ENCODE measurements at places on chromosomes 3 and 15. TPM values are rescaled to one million over a fixed set of nuclear protein-coding genes. Genes with fewer than 3 reads are reported as not detected.
A peak's percentile ranks its signal among the peaks of the same experiment; 100 is the strongest.

ARL14 gene
- total RNA-seq = not detected

FBXW12 gene
- not detected for total RNA-seq

RTP1 gene
- total RNA-seq = 0.48 TPM

SERINC4 gene
- not detected for total RNA-seq

SEMA3B gene
- total RNA-seq = 57.4 TPM

SQOR gene
- 49.3 TPM for total RNA-seq

CMTM7 gene
- 17.3 TPM for total RNA-seq

UBAP1L gene
- total RNA-seq = 5.4 TPM

GABRR3 gene
- not detected for total RNA-seq

C3orf70 gene
- total RNA-seq = 17.2 TPM

CNTN6 gene
- 0.26 TPM for total RNA-seq

- DNase-seq = no peak
These were observed 241.4 kb upstream of the TRIM42 start for GRCh38 chr3:140436421-140436820.

GRCh38 chr3:152266221-152266995, 2.3 kb upstream of the MBNL1 start:
- peak; percentile 85 for DNase-seq

DNA sequence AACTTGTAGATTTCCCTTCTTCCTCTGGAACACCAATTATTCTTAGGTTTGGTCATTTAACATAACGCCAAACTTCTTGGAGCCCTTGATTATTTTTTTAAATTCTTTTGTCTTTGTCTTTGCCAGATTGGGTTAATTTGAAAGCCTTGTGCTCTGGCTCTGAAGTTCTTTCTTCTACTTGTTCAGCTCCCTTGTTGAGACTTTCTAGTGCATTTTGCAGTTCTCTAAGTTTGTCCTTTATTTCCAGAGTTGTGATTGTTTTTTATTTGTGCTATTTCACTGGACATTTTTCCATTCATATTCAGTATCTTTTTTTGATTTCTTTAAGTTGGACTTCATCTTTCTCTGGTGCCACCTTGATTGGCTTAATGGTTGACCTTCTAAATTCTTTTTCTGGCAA, 55.5 kb downstream of the TM2D3 start:
- DNase-seq = no peak

DNA sequence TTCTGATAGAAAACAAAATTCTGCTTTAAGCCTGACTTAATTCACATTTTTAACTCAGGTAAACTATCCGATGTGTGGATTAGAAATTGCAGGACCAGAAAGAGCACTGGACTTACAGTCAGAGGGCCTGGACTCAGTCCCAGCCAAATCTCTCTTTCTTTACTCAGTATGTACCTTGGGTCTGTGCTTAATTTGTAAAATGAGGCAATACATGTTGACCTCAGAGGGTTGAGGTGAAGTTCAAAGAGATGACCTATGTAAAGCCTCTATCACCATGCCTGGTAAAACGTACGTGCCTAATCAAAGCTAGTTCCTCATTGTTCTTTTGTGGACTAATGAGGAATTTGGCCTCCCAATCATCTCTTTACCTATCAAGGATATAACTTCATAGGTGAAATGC, 1.9 kb upstream of the BCL2A1 start:
- no peak for DNase-seq

DNA sequence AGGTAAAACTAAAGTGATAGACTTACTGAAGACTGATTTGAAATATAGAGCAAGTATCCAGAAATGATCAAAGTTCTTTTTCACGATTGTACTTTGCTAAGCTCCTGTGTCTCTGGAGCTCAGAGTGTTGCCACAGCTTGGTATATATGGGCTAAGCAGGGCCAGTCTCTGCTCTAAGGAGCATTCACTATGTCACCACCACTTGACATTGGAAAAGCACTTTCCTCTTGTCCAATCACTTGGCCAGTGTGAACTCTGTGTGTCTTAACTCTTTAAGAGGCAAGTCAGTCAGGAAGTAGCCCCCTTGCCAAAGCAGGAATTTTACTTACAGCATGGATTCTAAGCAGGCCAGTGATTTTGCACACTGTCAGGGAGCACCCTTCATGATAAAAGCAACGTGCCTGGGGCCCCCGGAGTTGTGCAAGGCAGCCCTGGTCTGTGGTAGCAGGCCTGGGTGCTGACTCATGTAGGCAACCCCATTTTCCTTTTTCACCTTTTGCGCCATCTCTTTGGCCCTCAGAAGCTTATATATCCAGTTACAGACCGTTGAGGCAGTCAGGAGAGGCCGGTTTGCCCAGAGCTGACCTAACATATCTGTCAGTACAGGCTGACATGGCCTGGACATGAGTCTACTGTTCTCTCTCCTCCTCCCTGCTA, 73.0 kb downstream of the HCN4 start:
- DNase-seq = peak; percentile 71

DNA sequence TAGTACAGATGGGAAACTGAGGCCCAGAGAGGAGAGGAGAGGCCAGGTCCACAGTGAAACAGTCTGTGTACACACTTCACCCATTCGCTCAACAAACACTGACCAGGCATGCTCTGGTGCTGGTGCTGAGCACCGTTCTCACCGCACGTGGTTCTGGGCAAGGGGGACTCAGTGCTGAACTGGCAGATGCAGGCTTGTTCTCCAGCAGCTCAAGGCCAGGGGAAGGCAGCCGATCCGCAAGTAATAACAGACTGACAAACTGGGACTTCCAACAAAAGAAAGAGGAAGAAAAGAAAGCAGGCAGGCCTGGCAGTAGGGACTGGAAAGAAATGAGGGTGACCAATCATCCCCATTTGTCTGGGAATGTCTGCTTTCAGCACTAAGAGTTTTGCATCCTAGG, 25.6 kb upstream of the LINGO1 start:
- DNase-seq = no peak

- no peak for DNase-seq
These were observed 20.5 kb downstream of the RBP2 start for GRCh38 chr3:139455855-139456254.

GRCh38 chr15:101024706-101025500, 105.7 kb downstream of the LRRK1 start:
- peak; percentile 63 for DNase-seq

GRCh38 chr3:169781209-169781855, 8.1 kb downstream of the MYNN start:
- DNase-seq = no peak

DNA sequence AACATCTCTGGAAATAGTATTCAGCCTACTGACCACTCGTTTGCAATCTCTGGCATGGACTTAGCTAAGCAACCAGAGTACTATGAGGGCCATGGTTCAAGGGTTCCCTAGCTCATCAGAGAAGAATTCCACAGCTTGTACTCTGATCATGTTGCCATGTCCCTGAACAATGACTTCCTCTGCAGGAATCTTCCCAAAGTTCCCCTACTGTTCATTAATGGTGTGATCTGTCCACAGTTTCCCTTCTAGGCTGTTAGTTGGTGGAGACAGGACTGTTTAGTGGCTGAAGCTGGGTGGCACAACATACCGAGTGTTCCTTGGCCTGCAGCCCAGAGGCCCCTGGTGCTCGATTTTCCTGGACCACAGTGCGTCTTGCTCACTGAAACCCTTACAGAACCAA, 44.4 kb upstream of the GALNT15 start:
- DNase-seq = no peak

- DNase-seq = no peak
These were observed 387.6 kb upstream of the RGMA start for GRCh38 chr15:93476491-93477177.

DNA sequence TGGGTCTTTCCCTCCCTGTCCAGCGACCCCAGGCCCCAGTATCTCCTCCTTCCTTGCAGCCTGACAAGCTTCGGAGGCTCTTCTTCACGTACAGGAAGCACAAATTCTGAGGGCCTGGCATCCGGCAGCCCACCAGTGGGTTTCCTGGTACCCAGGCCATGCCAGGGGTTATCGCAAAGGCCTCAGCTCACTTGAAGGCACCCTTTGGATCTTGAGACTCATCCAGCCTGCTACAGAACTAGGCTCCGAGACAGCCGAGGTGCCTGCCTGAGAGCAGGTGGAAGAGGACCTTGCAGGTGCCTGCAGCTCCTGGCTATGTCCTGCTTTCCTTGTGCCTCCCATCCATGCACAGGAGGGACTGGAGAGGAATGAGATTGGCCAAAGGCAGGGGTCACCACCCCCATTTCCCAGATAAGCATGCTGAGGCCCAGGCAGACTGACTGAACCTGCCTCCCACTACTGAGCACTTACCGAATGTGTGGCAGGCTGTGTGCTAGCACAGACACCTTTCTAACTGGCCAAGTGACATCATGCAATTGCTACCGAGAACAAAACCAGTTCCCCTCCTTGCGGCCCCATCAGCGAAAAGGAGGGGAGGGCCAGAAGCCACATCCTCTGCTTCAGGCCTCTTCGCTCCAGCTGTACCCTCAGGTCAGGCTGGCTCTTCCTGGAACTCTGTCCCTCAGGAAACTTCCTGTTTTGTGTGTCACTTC, 11.2 kb downstream of the SH2D7 start:
- DNase-seq = peak; percentile 63

DNA sequence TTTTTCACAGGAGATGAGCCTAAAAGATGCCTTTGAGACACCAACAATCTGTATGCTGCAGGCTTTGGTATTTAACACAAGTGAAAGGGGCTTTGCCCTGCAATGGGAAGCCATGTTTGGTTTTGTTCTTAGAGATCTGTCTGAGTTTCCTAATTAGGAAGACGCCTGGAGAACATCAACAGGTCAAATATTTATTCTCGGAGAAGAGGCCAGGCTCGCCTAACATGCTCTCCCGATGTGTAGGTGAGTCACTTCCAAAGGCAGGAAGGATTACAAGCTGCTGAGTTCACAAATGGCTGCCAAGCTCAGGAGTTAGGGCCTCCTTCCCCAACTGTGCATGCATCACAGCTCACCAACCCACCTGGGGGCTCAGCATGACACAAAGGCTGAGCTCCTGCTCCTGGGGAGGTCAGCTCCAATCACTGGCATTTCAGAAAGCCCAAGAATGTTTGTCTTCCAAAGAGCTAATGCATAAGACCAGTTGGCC, 119.5 kb upstream of the PRICKLE2 start:
- no peak for DNase-seq

Data from aorta (tissue), 5 donors.